H7 (cell line): ENCODE measurements at places on chromosomes 4 and X.

GRCh38 chrX:107677909-107678308, 49.6 kb downstream of the PRPS1 start:
- no peak for DNase-seq

DNA sequence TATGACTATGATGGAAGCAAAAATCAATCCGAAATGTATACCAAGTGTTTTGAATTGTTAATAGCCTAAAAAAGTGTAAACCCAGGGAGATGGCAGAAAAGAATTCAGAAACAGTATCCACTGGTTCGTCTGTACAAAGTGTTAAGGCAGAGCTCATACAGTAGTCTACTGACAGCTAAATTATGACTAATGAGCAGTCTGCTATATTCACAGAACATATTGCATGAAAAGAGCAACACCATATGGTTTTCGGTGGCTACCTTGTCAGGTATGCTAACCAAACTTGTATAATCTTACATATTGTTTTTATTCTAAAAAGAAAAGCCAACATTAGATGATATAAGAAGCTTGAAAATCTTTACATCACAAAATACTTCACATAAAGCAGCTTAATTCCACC, 18.5 kb downstream of the EPHA5 start:
- DNase-seq: no peak

- no peak for DNase-seq
Measured at GRCh38 chrX:8726031-8726652, 5.8 kb downstream of the ANOS1 start.

GRCh38 chrX:12971282-12972003, 3.5 kb upstream of the TMSB4X start:
- no peak for DNase-seq

DNA sequence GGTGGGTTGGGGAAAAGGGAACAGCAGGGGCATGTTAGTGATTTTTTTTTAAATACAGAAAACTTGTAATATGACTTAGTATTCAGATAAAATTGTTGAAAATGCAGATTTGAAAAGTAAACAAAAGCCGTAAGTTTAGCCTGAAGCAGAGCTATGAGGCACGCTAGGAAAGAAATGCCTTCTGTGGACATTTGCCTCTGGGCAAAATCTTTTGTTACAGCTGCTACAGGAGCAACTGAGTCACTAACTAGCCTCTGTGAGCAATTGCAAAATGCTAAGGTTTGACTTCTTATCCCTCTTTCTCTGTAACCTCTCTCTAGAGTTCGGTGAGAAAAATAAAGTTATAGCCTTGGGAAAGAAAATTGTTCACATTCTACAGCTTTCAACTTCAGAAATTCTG, 350.0 kb downstream of the SLC7A11 start:
- no peak for DNase-seq

DNA sequence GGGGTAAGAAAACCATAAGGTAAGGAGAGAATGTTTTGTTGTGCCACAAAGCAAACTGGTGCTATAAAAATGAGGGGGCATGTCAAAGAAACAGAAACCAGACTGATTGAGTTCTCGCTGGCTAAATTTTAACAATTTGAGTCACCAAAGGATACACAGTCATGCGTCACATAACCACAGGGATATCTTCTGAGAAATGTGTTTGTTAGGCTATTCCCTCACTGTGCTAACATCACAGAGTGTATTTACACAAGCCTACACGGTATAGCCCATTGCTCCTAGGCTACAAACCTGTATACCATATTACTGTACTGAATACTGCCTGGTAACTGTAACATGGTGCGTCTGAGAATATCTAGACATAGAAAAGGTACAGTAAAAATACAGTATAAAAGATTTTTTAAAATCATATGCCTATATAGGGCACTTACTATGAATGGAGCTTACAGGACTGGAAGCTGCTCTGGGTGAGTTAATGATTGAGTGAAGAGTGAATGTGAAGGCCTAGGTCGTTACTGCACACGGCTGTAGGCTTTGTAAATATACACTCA, 50.1 kb downstream of the FBXW7 start:
- DNase-seq: no peak

DNA sequence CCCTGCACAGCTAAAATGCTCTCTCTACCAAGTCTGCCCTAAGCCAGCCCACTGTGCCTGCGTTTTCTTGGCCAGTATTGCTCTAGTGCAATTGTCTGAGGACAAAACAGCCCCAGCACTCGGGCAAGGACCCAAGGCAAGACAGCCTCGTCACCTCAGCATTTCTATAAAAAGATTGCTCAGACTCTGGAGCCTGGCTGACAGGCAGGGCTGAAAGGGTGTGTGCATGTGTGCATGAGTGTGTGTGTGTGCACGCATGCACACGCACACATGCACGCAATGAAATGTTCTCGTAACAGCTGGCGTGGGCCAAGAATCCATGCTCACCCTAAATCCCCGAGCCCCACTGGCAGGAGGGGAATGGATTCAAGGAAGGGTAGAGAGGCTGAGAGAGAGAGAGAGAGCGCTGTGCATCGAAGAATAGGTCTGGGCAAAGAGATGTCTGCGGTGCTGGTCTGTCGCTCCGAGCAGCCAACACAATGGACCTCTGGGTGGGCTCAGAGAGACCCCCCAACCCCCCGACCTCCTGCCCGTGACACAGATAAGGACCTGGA, 579.2 kb downstream of the BCOR start:
- peak; percentile 37 for DNase-seq

GRCh38 chr4:79632114-79632513, 224.1 kb upstream of the GK2 start:
- no peak for DNase-seq

GRCh38 chr4:85142451-85142850, 176.0 kb upstream of the WDFY3 start:
- no peak for DNase-seq

- no peak for DNase-seq
Measured at GRCh38 chr4:48706736-48707135, 73.3 kb downstream of the FRYL start.

DNA sequence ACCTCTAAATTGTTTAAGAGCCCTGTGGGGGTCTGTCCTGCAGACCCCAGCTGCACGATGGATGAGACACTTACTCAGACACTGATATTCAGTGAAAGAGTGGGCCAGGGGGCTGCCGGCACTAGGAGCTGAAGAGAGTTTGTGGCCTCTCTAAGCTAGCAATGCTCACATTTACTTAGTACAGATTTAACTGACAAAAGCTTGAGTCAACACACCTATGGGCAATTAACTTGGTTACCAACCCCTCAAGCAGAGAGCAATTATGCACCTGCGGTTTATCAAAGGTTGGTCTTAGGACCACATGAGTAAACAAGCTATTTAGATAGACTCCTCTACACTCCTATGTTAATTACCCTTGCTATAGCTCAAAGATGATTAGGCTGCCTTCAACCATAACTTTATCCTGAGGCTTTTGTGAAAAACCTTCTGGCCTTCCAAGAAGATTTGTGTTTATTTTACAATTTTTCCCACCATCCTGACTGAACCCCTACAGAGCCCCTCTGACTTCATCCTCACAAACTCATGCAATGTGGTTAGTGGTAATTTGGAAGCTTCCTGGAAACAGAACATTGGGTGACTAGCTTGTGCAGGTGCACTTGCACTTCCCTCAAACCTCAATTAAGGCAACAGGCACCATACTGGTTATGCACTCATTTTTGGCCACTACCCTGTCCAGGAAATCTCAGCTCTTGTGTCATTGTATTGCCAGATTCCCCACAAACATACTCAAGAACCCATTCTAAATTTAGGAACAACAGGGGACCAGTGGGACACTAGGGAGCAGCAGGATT, 234.4 kb upstream of the ITM2A start:
- no peak for DNase-seq

DNA sequence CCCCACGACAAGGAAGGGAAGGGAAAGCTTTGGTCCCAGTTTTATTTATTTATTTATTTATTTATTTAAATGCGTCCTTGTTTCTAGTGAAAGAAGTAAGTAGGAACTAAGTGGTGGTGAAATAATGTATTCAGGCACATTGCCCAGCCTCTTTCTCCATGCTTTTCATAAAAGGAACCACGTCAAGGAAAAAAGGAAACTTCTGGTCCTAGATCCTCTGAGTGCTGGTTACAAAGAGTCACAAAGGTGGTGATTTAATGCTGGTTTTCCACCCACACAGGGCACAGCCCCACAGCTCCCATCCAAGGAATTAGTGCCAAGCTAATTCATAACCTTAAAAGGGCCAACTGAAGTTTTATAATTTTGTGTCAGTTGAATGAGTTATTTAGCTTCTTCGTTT, 206.6 kb upstream of the GYPA start:
- DNase-seq: no peak

DNA sequence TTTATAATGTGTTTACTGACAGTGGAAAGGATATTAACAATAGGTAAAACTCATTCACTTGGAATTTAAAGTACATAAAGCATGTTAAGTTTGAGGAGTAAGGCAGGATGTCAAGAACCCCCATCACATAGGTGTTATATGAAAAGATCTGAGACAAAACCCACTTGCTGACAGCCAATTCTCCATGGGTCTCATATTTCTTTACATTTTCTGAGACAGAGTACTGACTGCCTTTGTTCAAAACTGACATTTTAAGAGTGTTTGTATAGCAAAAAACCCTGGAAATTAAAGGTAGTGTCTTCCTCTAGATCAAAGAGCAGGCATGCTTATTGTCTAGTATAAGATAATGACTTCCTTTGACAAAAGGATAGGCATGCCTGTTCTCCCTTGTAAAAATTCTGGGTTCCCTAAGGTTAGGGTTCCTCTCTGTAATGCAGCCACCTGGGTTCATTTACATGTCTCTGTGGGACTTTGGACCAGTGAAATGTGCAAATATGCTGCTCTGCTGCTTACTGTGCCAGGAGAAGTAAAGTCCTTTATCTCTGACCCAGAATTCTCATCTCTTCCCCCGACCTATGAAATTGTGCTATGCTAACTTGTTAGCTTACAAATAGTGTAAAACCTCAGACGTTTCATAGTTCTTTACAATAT, 123.6 kb downstream of the PCDH18 start:
- no peak for DNase-seq

- DNase-seq: no peak
Measured at GRCh38 chr4:105666693-105667092, 41.8 kb downstream of the INTS12 start.

GRCh38 chr4:40187386-40187906, 9.4 kb upstream of the RHOH start:
- no peak for DNase-seq

DNA sequence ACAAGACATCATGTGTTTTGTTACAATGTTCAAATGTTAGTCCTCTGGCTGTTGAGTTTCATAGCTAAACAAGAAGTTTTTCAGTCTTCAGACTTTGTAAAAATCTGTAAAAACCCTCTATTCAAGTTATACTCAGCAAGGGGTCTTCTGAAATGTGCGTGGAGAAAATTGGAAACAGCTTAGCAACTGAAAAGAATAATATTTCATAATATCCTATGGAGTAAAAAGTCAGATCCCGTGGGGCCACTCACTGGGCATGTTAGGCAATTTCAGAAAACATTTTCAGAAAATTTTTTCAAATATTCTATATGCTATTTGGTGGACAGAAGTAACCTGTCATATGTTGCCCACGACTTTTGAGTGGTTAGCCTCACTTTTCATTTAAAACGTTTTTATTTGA, 118.3 kb downstream of the CORIN start:
- no peak for DNase-seq

- peak; percentile 84 for DNase-seq
Measured at GRCh38 chr4:145909281-145909715, 29.3 kb downstream of the ZNF827 start.

DNA sequence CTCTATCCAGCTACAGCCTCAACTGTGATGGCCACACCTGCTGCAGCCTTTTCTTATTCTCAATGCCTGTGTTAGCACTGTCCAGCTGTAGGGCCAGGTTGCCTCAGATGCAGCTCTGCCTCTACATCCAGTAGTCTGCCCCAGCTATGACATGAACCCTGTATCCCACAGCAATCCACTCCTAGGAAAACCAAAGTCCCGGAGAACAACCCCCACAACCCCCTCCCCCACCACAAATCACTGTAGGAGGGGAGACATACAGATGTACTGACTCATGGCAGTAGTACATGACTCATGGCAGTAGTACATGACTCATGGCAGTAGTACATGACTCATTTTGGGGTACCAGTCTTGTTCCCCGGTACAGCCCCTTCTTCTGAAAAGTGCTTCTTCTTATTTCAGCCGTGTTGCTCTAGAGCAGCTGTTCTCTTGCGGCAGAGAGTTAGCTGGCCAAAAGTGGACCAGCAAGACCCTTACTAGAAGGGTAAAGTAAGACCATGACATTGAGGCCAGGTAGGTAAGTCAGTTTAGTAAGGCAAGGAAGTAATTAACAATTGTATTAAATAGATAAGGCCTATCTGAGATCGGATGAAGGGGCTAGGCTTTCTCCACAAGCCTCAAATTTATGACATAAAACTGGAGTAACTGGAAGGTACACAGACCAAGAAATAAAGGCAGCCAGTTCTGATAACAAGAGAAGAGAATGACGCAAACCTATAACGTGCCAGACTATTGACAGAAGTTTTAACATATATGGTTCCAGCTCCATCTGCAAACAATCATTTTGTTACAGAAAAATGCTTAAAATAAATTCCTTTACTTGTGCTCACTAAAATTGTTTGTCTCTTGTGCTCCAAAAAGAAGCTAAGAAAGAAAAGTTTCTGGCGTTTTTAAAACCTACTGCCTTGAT, 221.4 kb downstream of the TACR3 start:
- no peak for DNase-seq

- DNase-seq: no peak
Measured at GRCh38 chr4:85209161-85209560, 242.7 kb upstream of the WDFY3 start.

GRCh38 chr4:2497931-2498330, 29.0 kb downstream of the RNF4 start:
- no peak for DNase-seq

DNA sequence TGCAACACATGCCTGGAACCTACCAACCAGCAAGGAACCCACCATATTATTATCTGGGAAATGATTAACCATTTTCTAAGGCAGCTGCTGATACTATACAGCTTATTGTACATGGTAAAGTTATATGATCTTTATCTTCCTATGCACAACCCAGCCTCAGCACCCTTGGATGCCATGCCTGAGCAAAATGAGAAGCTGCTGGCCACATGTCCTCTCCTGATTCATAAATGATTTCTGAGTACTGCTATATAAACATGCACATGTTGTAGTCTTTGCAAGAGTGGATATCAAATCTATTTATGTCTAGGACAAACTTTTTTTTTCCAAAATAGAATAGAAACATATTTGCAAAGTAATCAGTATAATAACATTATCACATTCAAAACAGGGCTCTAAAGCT, 1043.6 kb downstream of the CCSER1 start:
- DNase-seq: no peak
